Thoracic aorta (tissue), 2 donors: ENCODE measurements at places on chromosomes 5 and 9.

DNA sequence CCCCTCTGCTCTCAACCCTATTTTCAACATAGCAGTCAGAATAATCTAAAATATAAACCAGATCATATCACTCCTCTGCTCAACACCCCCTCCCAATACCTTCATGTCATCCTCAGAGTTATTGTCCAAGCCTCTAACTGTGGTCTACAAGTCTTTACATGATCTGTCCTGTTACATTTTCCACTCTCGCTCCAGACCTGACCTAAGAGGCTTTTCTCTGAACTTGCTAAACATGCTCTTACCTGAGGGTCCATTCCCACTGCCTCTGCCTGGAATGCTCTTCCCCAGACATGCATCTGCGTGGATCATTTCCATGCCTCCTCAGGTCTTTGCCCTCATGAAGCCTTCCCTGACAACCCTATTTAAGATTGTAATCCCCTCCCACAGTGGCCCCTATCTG lies 12.0 kb downstream of the NIPSNAP3B start:
- no peak for DNase-seq

- no peak for DNase-seq
These were observed 8.4 kb downstream of the TRPC7 start for GRCh38 chr5:136356747-136357469.

DNA sequence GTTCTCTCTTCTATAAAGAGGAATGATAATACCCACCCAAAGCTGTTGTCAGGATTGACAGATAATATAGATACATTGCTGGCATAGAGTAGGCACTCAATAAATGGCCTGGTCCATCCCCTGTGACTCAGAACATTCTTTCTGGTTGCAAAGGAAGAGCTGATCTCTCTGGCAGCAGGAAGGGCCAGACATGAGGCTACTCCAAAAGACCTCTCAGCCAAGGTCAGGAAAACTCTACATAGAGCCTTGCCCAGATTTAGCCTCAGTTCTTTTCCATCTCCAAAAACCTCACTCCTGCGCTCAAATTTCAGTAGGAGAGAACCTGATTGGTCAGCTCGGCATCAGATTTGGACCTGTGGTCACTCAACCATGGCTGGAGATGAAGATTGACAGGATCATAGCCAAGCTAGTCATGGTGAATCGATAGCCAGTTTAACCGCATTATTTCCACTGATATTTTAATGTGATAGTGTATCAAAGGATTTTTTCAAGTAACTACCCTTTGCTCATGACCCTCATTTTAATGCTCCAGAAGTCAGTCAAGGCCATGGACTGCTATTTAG lies 319.6 kb downstream of the DRD1 start:
- DNase-seq = no peak

DNA sequence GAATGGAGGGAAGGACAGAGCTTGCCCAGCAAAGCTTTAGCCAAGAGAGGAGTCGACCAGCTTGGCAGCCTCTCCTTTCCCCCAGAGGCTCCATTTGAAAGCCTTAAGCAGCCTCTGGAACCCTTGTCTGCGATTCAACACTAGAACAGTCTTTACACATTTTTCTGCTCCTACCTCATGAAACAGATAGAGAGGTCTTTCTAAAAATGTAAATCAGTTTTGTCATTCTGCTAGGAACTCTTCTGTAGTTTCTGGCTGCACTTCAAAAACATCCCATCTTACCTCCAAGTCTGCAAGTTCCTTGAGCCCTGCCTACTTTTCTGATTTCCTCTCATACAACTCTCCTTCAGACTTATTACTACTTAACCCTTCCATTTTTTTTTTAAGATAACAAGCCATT lies 70.1 kb downstream of the PDE4D start:
- no peak for DNase-seq

- DNase-seq = no peak
These were observed 59.0 kb upstream of the RETREG1 start for GRCh38 chr5:16675806-16676205.
